ENCODE measurements at places on chromosomes 12 and 14. TPM values are rescaled to one million over a fixed set of nuclear protein-coding genes. Genes with fewer than 3 reads are reported as not detected.
A peak's percentile ranks its signal among the peaks of the same experiment; 100 is the strongest.

The STAB2 gene
- 0.03 TPM for total RNA-seq

The HDAC7 gene
- total RNA-seq: 47.1 TPM

The PRPH gene
- total RNA-seq: not detected

- no peaks in the 10 kb centered on the region for H3K4me1 ChIP-seq
- H3K27me3 ChIP-seq: peaks cover 41% of the 10 kb centered on the region
- no peaks in the 10 kb centered on the region for H3K36me3 ChIP-seq
- no peak overlapping the region for H3K27ac ChIP-seq
These were observed 49.3 kb upstream of the TSPAN11 start for GRCh38 chr12:30877105-30877875.

- no peak overlapping the region for H3K4me3 ChIP-seq
- no peak overlapping the region for H3K27ac ChIP-seq
- no peaks in the 10 kb centered on the region for H3K4me1 ChIP-seq
- DNase-seq: no peak
- H3K36me3 ChIP-seq: no peaks in the 10 kb centered on the region
These were observed 17.5 kb upstream of the BEGAIN start for GRCh38 chr14:100604709-100605108.

GRCh38 chr14:65703996-65704395 is 291.5 kb downstream of the FUT8 start:
- no peaks in the 10 kb centered on the region for H3K27me3 ChIP-seq
- H3K36me3 ChIP-seq: no peaks in the 10 kb centered on the region
- H3K4me3 ChIP-seq: no peak overlapping the region
- H3K4me1 ChIP-seq: peaks cover 16% of the 10 kb centered on the region

The MMP17 gene
- 0.77 TPM for total RNA-seq

- no peak overlapping the region for H3K4me3 ChIP-seq
- DNase-seq: no peak
- no peak overlapping the region for H3K27ac ChIP-seq
- no peaks in the 10 kb centered on the region for H3K4me1 ChIP-seq
- H3K36me3 ChIP-seq: no peaks in the 10 kb centered on the region
These were observed 774 bp upstream of the KRT75 start for GRCh38 chr12:52434760-52435530.

DNA sequence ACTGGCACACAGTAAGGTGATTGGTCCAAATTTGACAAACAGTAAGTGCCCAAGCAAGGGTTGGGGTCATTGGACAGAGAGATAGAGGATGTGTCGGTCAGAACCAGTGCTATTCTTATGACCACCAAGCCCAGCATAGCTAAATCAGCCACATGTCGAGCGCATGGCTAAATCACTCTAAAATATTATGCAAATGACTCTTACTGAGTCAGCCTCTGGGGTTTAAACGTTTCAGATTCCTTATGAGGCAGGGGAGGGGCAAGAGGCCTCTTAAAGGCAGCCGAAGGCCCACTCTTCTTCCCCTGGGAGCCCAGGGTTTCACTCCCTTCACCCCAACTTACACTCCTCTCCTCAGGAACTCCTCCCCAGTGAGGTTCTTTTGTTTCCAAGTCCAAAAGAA is 603 bp upstream of the ENDOU start:
- H3K4me3 ChIP-seq: no peak overlapping the region
- DNase-seq: no peak
- no peaks in the 10 kb centered on the region for H3K36me3 ChIP-seq

GRCh38 chr12:118175823-118176447 is 40.0 kb downstream of the PEBP1 start:
- peaks cover 2% of the 10 kb centered on the region for H3K4me1 ChIP-seq
- DNase-seq: no peak
- H3K36me3 ChIP-seq: peaks cover 90% of the 10 kb centered on the region
- no peak overlapping the region for H3K4me3 ChIP-seq
- H3K27ac ChIP-seq: no peak overlapping the region

DNA sequence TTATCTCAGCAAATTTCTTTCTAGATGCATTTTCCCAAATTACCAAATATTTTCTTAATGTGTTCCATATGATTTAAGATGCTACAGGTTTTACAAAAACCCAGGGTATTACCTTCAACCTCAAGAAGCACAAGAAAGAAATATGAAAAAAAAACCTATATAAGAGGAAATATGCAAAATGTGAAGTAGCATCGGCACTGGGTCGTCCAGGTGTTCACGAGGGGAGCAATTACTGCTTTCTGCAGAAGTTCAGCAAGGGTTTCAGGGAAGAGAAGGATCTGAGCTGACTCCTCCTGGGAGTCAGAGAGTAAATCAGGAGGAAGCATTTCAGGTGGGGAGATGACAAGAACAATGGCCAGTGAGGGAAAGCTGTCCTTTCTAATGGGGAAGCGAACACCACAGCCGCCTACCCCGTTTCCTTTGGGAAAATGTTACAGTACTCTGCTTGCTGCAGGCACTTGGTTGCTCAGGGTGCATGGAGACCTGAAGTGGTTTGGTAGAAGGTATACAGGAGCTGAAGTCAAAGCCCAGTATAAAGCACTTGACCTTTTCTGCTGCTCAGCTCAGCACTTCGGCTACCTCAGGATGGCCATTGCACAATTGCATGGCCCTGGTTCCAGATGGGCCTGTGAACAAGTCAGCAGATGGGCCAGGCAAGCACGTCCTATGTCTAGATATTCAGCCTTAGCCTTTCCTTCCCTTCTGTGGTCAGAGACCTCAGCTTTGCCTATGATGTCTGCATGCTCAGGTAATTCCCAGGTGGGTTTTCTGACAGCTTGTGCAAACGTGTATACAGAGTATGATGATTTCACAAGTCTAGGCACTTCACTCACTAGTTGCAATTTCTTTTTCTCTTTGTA is 155.6 kb downstream of the PAX9 start:
- DNase-seq: no peak
- H3K4me3 ChIP-seq: no peak overlapping the region
- H3K27ac ChIP-seq: no peak overlapping the region
- no peaks in the 10 kb centered on the region for H3K36me3 ChIP-seq

DNA sequence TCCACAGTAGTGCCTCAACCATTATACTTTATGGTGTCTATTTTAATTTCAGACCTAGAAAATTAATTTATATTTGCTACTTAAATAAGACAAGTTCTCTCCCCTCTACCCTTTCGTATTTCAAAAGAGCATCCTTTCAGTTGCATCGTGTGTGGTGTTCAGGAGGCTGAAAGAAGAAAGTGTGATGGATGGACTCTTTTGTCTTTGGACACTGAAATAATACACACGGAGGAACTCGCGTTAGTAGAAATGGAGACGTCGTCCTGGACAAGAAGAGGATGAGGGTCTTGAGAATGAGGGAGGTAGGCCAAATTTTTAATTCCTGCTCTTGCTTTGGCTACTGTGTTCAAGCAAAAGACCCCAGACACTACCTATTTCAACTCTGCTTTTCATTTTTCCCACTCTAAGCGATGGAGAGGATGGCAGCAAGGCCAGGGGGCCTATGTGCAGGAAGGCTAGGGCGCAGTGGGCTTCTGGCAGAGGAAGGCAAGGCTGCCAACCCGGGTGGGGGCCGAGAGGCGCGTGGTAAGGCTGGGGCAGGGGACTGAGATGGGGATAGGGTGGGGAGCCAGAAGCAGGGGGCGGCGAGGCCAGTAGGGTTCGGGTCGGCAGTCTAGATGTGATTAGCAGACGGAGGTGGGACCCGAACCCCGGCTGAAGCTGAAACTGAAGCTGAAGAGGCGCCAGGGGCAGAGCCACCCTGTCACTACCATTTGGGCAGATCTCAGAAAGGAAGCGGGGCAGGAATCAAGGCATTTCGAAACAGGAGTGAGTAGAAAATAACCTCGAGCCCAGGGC is 722 bp downstream of the TMED8 start:
- peak overlapping the region; percentile 89 for H3K27ac ChIP-seq
- H3K27me3 ChIP-seq: no peaks in the 10 kb centered on the region
- DNase-seq: peak; percentile 16
- H3K36me3 ChIP-seq: no peaks in the 10 kb centered on the region
- H3K4me1 ChIP-seq: peaks cover 28% of the 10 kb centered on the region

- peaks cover 43% of the 10 kb centered on the region for H3K36me3 ChIP-seq
- H3K27me3 ChIP-seq: no peaks in the 10 kb centered on the region
- no peak for DNase-seq
- no peak overlapping the region for H3K4me3 ChIP-seq
These were observed 34.3 kb downstream of the KTN1 start for GRCh38 chr14:55614304-55614703.

- no peak overlapping the region for H3K4me3 ChIP-seq
- DNase-seq: no peak
- no peaks in the 10 kb centered on the region for H3K36me3 ChIP-seq
- peaks cover 8% of the 10 kb centered on the region for H3K4me1 ChIP-seq
These were observed 13.5 kb downstream of the KRT85 start for GRCh38 chr12:52353766-52354165.

The RPS29 gene
- total RNA-seq: 853 TPM

The ITGB7 gene
- 1.1 TPM for total RNA-seq

The PMCH gene
- not detected for total RNA-seq

The GPD1 gene
- 9.0 TPM for total RNA-seq

The PRR4 gene
- total RNA-seq: 1.2 TPM

The CD163L1 gene
- 2.5 TPM for total RNA-seq

GRCh38 chr14:88299865-88300530 is 23.1 kb downstream of the KCNK10 start:
- no peaks in the 10 kb centered on the region for H3K4me1 ChIP-seq
- no peak for DNase-seq
- H3K4me3 ChIP-seq: no peak overlapping the region
- no peak overlapping the region for H3K27ac ChIP-seq

GRCh38 chr14:32567543-32568384 is 238.7 kb downstream of the AKAP6 start:
- no peaks in the 10 kb centered on the region for H3K36me3 ChIP-seq
- no peaks in the 10 kb centered on the region for H3K27me3 ChIP-seq
- H3K27ac ChIP-seq: no peak overlapping the region
- no peak for DNase-seq

- DNase-seq: no peak
- H3K4me3 ChIP-seq: no peak overlapping the region
- H3K27me3 ChIP-seq: no peaks in the 10 kb centered on the region
- H3K4me1 ChIP-seq: peaks cover 20% of the 10 kb centered on the region
- H3K36me3 ChIP-seq: no peaks in the 10 kb centered on the region
These were observed 64.4 kb upstream of the BTG1 start for GRCh38 chr12:92210071-92210470.

GRCh38 chr14:94638339-94638738 is 26.1 kb downstream of the SERPINA3 start:
- DNase-seq: no peak
- H3K27ac ChIP-seq: no peak overlapping the region
- H3K4me1 ChIP-seq: no peaks in the 10 kb centered on the region
- no peaks in the 10 kb centered on the region for H3K36me3 ChIP-seq
- no peak overlapping the region for H3K4me3 ChIP-seq

- H3K27ac ChIP-seq: no peak overlapping the region
- no peak for DNase-seq
- no peaks in the 10 kb centered on the region for H3K36me3 ChIP-seq
- peaks cover 4% of the 10 kb centered on the region for H3K27me3 ChIP-seq
- H3K4me1 ChIP-seq: no peaks in the 10 kb centered on the region
These were observed 125.5 kb upstream of the RMST start for GRCh38 chr12:97336900-97337751.

The LBHD2 gene
- total RNA-seq: not detected

DNA sequence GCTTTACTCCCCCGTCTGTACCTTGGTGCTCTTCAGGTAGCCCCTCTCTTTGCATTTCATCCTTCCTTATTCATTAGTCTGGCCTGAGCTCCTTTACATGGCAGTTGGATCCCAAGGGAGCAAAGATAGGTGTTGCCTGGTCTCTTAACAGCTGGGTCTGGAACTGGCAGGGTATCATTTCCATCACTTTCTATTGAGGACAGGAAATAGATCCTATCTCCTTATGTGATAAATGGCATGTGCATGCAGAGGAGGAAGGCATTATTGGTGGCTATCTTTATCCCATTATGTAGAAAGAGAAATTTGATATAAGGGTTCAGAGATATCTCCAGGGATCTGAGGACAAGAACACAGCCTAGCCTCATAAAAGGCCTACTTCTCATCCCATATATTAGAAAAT is 54.6 kb upstream of the OAS1 start:
- H3K27me3 ChIP-seq: peaks cover 95% of the 10 kb centered on the region
- H3K4me1 ChIP-seq: no peaks in the 10 kb centered on the region
- H3K4me3 ChIP-seq: no peak overlapping the region
- no peaks in the 10 kb centered on the region for H3K36me3 ChIP-seq
- no peak overlapping the region for H3K27ac ChIP-seq

DNA sequence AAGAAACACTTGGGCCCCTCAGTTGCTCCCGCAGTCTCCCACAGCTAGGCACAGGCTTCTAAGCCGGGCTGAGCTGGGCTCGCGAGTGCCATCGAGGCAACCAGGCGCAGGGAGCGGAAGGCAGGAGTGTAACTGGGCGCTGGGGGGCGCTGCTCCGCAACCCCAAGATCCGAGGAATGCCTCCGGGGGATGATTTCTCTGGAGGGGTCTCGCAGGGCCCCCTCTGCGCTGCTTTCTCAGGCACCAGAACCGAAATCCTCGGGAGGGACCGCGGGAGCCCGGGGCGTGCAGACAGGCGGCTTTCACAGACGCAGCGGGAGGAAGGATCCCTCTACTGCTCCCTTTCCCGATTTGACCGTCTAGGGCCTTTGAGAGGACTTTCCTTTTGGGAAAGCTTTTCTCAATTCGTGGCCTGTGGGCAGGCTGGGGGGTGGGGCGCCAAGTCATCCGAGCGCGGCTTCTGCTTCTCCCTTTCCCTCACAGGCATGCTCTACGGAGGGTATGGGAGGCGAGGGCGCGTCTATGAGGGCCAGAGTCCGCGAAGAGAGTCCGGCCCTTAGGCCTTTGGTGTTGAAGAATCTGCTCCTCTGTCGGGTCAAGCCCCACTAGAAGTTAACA is 4.3 kb upstream of the NKX2-1 start:
- H3K27ac ChIP-seq: no peak overlapping the region
- peaks cover 43% of the 10 kb centered on the region for H3K4me1 ChIP-seq
- no peaks in the 10 kb centered on the region for H3K36me3 ChIP-seq
- DNase-seq: no peak
- no peak overlapping the region for H3K4me3 ChIP-seq
- peaks cover 100% of the 10 kb centered on the region for H3K27me3 ChIP-seq

The SCNN1A gene
- 0.22 TPM for total RNA-seq

DNA sequence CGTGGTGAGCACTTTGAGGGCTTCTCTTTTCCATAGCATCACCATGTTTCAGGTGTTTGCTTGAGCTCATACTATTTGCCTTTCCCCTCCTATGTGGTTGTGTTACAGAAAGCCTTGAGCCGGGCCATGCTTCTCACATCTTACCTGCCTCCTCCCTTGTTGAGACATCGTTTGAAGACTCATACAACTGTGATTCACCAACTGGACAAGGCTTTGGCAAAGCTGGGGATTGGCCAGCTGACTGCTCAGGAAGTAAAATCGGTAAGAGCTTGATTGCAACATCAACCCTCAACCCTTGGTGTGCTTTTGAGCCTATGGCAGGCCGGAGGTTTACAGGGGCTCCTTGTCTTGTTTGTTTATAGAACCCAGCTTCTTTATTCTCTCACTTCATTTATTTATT is 8.1 kb downstream of the LETMD1 start:
- no peaks in the 10 kb centered on the region for H3K27me3 ChIP-seq
- H3K36me3 ChIP-seq: peaks cover 98% of the 10 kb centered on the region
- H3K4me1 ChIP-seq: no peaks in the 10 kb centered on the region
- DNase-seq: no peak
- no peak overlapping the region for H3K27ac ChIP-seq

All from left ventricle myocardium inferior (tissue), 1 donor.